ENCODE measurements at places on chromosomes 12 and 14. TPM values are rescaled to one million over a fixed set of nuclear protein-coding genes. Genes with fewer than 3 reads are reported as not detected.

Gene BICD1
- total RNA-seq: 58.4 TPM

Gene CAPZA3
- not detected for total RNA-seq

- no peak for DNase-seq
Measured at GRCh38 chr12:111785651-111786050, 18.9 kb downstream of the ALDH2 start.

Gene MIPOL1
- 23.9 TPM for total RNA-seq

Gene GPD1
- total RNA-seq: 1.2 TPM

GRCh38 chr14:70827752-70828151 lies 18.4 kb upstream of the MAP3K9 start:
- no peak for DNase-seq

DNA sequence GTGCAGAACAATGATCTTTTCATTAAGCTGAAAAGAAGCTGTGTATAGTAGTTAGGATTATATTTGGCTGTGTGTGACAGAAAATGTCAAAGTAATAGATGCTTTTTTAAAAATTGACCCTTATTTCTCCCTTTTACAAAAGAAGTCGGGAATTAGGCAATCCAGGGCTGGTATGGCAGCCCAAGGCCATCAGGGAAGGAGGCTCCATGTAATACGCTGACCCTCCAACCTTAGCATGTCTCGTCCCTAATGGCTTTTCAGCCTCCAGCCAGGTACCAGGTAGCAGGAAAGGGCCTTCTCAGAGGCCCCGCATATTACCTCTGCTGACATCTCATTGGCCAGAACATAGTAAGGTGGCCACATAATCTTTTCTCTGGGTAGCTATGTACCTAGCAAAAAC lies 79.7 kb downstream of the VCPKMT start:
- no peak for DNase-seq

DNA sequence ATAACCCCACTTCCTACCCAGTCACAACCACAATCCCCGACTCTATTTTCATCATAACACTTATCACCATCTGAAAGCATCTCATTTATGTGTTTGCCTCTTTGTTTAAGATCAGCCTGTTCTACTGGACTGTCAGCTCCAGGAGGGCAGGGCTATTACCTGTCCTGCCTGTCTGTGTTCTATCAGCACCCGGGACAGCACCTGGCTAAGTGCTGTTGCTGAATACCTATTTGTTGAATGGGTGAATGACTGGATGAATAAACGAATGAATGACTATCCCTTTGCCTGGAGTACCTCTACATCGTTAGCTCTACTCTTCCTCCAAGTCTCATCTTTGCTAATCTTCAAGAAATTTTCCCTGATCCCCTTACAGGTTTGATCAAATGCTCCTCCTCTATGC lies 69.0 kb downstream of the WSCD2 start:
- no peak for DNase-seq

- no peak for DNase-seq
Measured at GRCh38 chr12:13061377-13061776, 17.2 kb downstream of the FAM234B start.

DNA sequence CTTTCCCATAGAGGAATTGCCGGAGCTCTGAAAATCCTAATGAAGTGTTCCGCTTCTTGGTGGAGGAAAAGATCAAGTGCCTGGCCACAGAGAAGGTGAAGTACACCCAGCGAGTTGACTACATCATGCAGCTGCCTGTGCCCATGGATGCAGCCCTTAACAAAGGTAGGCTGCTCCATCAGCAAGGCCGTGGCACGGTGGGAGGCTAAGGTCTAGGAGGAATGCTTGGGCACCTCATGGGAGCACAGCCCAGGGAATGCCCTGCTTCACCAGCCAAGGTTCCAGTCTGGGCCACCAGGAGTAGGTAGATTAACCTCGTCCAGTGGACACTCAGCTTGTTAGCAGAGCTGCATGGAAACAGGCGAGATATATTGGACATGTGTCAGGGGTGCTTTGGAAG lies 6.4 kb upstream of the TPI1 start:
- no peak for DNase-seq
